ENCODE measurements at places on chromosomes 6 and 20.

DNA sequence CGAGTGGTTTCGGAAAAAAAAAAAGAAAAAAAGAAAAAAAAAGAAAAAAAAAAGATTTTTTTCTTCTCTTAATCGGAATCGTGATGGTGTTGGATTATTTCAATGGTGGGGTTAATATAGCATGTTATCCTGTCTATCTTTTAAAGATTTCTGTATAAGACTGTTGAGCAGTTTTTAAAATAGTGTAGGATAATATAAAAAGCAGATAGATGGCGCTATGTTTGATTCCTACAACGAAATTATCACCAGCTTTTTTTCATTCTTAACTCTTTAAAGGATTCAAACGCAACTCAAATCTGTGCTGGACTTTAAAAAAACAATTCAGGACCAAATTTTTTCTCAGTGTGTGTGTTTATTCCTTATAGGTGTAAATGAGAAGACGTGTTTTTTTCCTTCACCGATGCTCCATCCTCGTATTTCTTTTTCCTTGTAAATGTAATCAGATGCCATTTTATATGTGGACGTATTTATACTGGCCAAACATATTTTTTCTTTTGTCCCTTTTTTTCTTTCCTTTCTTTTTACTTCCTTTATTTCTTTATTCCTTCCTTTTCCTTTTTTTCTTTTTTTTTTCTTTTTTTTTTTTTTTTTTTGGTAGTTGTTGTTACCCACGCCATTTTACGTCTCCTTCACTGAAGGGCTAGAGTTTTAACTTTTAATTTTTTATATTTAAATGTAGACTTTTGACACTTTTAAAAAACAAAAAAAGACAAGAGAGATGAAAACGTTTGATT, 3.6 kb downstream of the SOX4 start:
- no peak for DNase-seq

- no peak for DNase-seq
Measured at GRCh38 chr6:47246551-47246950, 63.2 kb downstream of the TNFRSF21 start.

DNA sequence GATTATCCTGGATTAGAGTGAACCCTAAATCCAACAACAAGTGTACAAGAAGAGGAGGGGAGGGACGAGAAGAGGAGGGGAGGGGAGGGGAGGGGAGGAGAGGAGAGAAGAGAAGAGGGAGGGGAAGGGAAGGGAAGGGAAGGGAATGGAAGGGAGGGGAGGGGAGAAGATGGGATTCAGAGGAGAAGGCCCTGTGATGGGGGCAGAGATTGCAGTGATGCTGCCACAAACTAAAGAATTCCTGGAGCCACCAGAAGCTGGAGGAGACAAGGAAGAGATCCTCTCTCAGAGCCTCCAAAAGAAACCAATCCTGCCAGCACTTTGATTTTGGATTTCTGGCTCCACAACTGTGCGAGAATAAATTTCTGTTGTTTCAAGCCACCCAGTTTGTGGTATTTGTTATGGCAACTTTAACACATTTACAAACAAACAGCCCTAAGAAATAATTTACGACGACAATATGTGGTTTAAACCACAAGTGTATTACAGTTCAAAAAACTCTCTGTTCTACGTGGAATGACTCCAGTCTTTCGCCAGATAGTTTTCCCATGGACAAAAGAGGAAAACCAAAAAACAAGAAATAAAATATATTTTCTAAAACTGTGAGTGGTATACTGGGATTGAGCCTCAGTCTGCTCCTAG, 235.4 kb downstream of the HDGFL1 start:
- DNase-seq = no peak

DNA sequence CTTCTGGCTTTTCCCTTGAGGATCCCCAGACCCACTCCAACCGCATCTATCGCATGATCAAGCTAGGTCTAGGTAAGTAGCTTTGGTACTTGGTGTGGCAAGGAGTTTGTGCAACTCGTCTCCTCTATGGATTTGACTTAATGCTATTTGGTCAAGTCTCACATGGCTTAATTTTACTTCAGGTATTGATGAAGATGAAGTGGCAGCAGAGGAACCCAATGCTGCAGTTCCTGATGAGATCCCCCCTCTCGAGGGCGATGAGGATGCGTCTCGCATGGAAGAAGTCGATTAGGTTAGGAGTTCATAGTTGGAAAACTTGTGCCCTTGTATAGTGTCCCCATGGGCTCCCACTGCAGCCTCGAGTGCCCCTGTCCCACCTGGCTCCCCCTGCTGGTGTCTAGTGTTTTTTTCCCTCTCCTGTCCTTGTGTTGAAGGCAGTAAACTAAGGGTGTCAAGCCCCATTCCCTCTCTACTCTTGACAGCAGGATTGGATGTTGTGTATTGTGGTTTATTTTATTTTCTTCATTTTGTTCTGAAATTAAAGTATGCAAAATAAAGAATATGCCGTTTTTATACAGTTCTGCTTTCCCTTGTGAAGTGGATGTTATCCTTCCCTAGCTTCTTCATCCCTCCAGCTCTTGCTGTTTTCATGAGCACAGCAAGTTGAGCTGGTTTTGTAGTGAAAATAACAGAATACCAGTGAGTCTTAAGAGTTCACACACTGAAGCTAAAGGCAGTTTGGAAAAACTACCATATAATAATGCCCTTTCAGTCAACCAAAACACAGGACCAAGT, 3.8 kb downstream of the SLC35B2 start:
- peak; percentile 72 for DNase-seq

GRCh38 chr20:33209789-33210188, 7.4 kb upstream of the BPIFA3 start:
- DNase-seq = peak; percentile 87

DNA sequence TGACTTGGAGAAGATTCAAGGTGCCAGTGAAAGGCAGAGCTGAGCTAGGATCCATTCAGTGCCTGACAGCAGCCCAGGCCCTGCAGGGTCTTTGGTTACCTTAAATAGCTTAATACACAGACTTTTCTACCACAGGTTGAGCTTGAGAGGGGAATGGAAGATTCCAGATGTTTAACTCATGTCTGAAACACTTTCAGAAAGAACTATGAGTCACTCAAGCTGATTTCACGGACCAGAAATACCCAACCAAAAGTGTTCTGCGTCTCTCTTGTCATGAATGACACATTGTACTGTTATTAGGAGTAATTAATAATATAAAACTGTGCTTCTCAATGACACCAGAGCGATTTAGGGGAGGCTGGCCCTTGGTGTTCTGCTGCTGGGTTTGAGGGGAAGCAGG, 6.4 kb upstream of the PMEPA1 start:
- DNase-seq = no peak

- no peak for DNase-seq
Measured at GRCh38 chr6:13695252-13695651, 16.4 kb downstream of the RANBP9 start.

GRCh38 chr20:45970646-45971424, 1.2 kb downstream of the ZNF335 start:
- no peak for DNase-seq

GRCh38 chr20:11952639-11953038, 34.9 kb downstream of the BTBD3 start:
- DNase-seq = no peak

DNA sequence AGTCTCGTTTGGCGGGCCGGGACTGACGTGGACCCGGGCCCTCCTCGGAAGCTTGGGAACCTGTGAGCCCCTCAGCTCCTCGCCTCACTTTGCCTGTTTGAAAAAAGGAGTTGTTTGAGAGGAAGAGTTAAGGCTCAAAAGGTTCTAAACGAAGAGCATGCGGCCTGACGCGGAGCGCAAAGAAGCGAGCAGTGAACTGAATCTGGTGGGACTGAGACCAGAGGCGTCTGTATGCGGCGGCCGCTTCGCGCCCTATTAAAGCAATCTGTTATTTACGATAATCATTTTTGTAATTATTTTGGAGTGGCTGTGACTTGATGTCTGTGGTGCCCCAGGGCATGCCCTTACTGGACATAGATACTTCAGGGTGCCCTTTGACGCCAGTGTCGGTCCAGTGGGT, 3.3 kb upstream of the TFAP2C start:
- DNase-seq = peak; percentile 16

- DNase-seq = peak; percentile 64
Measured at GRCh38 chr6:149961728-149962425, 1.9 kb upstream of the ULBP1 start.

DNA sequence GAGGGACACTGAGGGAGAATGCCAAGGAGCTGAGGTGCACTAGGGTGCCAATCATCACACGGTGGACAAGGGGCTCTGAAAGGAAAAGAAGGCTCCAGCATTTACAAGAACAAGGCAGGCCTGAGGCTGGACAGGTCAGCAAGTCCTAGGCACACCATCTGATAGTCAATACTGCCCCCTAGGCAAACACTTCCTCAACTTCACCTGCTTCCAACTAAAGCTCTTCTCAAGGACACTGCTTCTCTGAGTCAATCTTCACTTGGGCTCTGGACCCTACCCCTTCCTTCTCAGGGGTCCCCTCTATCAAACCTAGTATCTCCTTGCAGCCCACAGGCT, 37.7 kb upstream of the SLC4A11 start:
- DNase-seq = peak; percentile 23

DNA sequence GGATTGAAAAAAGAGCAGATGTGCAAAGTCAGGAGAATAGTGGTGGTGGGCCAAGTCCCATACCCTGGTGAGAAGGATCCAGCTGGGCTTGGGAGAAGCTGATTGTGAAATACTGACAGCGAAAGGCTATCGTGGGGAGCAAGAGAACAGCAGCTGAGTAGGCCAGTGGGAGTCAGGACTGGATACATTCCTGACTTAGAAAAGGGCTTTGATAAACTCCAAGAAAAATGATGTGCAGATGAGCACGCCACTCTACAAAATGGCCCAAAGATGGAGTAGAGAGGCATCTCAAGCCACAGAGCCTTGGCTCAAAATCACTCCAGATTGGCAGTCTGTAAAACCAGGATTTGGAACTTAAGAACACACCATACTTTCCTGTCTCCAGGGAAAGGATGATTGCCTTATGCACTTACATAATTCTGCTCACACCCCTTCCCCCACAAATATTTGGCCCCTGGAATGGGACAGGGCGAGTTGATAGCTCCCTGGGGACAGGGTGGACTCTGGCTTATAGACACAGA, 578.7 kb downstream of the MAFB start:
- DNase-seq = no peak

GRCh38 chr20:55437798-55438415, 567.4 kb downstream of the CBLN4 start:
- no peak for DNase-seq

DNA sequence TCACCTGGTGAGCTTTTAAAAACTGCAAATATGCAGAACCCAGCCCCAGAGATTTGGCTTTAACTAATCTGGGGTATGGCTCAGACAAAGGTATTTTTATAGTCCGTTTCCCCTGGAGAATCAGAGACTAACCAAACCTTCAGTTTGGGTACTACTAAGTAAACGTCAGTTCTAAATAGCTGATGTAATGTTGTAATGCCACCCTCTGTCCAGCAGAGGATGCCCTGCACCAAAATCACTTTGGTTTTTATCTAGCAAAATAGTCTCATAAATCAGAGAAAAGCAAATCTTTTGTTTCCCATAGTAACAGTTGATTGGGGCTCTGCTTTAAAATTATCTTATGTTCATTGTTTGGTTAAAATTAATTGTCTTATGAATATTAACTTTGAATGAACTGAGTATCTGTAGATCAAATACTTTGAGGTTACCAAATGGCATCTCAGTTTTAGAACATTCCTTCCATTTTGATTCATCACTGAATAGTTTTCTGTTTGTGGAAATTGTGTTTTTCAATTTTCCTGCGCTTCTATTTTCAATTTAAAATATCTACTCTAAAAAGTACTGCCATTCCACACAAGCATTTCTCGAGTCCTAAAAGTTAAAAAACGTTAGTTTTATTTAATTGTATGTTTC, 278.3 kb upstream of the PLCB4 start:
- peak; percentile 42 for DNase-seq

DNA sequence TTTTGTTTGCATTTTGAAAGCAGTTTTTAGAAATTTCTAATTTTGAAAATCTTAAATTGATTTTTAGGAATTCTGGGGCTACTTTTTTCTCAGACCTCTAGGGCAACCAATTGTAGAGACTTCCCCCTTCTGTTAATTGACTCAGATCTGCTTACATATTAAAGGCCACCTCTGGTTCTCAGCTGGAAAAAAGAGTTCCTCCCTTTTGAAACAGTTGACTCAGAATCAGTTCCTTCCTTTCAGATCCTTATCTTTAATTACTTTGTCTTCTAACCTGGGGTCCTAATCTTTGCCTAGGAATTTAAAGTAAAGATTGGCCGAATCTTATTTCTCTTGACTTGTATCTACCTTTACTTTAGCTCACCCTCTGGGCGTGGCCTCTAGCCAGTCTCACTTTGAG, 146.8 kb downstream of the LAMA2 start:
- DNase-seq = no peak

DNA sequence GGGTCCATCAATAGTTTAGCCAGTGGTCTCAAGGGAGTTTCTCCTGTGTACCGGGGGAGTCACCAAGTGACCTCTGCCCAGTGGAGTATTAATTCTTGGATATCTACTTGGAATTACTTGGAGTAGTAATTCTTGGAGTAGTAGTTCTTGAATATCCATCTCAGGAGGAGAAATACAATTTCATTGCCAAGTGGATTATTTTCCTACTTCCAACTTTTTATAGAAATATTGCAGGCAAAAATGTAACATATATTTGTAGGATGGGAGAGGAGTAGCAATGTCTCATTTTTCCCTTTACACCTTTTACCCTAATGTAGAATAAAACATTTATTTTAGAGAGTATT, 91.6 kb upstream of the FAM184A start:
- DNase-seq = no peak

DNA sequence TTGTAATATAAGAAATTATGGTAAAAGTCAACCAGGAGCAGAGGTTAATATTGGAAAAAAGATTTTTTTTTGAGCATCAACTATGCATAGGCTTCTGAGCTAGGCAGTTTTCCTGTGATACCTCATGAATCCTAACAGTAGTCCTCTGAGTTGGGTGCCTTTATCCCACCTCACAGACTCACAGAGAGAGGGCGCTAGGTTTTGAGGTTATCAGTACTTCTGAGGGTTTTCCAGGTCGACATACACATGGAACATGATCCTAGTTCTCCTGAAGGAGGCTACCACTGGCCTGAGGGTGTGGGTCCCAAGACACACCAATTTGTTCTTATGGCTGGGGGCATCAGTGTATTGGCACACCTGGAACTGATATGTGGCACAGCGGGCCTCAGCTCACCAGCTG, 358.8 kb upstream of the JAG1 start:
- DNase-seq = peak; percentile 13

GRCh38 chr6:41894366-41895299, 542 bp downstream of the USP49 start:
- DNase-seq = peak; percentile 13

DNA sequence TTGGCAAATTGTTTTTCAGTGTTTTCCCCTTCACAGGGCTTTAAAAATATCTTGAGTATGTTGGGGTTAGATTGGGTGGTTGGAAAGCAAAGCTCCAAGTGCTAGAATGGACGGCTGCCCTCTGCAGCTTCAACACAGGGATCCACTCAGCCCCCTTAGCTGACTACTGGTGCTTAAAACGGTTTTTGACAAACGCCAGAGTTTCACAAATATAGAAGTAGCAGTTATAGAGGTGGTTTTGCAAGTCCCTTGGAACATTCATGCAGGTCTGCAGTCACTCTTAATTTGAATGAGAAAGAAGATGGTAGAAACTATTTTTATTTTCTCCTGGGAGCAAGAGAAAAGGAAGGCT, 175.9 kb downstream of the ARID1B start:
- DNase-seq = no peak

GRCh38 chr6:55566036-55566710, 12.8 kb downstream of the HMGCLL1 start:
- no peak for DNase-seq

GRCh38 chr6:114556846-114557488, 214.1 kb upstream of the HS3ST5 start:
- no peak for DNase-seq
